ENCODE measurements at places on chromosomes 2 and 18.

- no peak for DNase-seq
These were observed 5.3 kb upstream of the FOSL2 start for GRCh38 chr2:28387082-28387960.

DNA sequence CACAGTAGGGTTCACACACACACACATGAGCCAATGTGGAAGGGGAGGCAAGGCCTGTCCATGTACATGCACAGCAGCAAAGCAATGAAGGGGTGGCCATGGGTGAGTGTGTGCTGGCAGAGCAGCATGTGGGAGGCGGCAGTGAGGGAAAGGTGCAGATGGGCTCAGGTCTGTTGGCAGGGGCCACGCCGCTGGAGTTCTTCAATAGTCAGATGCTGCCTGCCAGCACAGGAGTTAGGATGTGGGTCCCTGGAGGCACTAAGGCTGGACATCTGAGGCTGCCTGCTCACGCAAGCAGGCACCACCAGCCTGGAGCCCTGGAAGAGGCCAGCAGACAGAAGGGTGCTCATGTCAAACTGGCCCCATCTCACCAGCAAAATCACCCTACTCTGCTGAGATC lies 1304.9 kb downstream of the DSC3 start:
- no peak for DNase-seq

DNA sequence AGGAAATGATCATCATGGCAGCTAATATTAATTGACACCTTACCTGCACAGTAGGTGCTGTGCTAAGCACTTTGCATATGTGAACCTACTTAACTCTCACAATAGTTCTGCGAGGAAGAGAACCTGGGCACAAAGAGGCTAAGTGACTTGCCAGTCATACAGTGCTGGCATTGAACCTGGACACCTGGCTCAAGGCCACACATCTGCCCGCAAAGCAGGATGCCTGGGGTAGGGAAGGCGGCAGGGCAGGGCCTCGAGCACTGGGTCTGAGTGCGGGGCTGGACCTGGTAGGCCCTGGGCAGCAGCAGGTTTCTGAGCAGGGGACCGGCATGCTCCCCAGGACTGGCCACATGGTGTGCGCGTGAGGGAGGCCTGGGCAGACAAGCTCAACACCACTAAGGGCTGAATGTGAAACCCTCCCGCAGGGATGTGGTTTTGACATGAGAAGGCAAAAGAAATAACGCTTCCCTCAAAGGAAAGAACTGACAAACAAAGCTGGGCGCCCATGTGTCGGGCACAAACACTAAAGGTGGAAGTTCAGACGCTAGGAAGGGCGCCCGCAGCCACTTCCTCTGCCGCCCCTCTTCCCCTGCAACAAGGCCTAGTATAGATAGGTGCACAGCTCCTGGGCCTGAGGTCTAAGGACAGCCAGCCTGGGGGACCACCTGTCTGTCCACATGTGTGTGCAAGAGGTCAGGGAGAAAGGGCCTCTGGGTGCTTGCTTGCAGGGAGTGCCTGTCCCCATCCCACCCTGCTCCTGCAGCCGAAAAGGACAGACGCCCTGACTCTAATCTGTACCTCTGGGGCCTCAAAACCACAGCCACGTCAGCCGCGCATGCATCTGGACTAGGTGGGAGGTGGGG lies 92.5 kb downstream of the ZFP36L2 start:
- DNase-seq, result no peak

DNA sequence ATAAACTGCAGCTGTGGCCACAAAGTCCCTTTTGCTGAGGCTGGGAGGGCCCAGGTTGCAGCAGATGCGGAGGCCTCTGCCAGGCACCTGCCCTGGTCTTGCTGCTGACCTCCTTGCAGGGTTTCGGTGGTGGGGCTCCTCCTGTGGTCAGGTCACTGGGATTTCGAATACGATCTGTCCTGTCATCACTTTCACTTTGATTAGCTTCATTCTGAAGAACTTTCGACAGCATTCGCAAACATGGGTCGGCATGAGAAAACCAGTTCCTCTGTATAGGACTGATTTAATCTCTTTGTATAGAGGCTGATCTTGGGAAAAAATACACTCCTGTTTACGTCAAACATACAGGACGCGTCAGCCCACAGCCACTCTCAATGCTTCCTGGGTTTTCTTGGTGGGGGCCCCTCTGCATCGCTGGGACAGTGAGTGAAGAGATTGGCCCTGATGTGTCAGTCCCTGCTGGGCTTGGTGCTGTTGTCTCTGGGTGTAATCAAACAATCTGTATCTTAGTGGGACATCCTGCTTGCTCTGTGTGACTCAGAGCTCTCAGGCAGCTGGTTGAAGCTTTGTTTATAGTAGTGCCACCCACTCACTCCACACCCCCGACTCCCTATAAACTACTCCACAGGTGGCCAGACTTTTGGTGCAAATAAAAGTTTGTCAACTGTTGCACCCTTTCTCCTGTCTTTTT lies 209.4 kb upstream of the CXCR4 start:
- DNase-seq, result no peak

GRCh38 chr2:51795248-51795888 lies 763.4 kb upstream of the NRXN1 start:
- DNase-seq, result no peak

GRCh38 chr18:79553154-79553553 lies 126.4 kb upstream of the CTDP1 start:
- DNase-seq, result no peak

- DNase-seq, result no peak
These were observed 2.9 kb downstream of the MAT2A start for GRCh38 chr2:85541753-85542457.

- DNase-seq, result no peak
These were observed 57.7 kb downstream of the CENPO start for GRCh38 chr2:24850944-24851343.

DNA sequence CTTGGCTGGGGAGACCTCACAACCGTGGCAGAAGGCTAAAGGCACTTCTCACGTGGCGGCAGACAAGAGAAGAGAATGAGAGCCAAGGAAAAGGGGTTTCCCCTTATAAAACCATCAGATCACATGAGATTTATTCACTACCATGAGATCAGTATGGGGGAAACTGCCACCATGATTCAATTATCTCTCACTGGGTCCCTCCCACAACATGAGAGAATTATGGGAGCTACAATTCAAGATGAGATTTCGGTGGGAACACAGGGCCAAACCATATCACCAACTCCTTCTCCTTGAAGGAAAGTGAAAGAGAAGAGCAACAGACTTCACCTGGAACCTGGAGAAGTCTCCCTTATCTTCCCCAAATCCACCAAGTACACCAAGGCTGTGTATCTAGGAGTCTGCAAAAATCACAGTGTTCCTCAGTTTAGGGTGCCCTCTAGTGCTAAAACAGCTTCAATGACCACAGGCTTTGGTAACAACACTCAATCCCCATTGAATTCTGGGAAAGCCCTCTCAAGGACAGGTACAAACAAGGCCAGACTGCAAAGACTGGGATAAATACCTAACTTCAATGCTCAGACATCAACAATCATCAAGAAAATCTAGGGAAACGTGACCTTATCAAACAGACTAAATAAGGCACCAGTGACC lies 148.8 kb upstream of the SRD5A2 start:
- DNase-seq, result no peak

DNA sequence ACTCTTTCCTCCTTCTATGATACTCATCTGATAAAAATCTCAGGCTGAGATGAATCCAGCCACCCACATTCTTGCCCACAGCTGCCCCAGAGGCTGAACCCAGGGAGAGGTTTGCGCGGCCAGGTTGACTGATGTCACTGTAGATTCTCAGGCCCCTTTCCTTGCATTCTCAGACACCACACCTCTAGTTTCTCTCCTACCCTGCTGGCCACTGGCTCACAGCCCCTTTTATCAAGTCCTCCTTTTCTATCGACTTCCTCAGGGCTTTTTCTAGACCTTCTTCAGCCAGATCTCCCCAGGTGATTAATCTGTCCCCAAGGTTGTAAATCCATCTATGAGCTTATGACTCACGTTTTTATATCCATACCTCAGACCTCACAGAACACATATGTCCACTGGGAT lies 99.8 kb downstream of the TACR1 start:
- DNase-seq, result no peak

Measured in NCI-H1436 (cell line).